ENCODE measurements at places on chromosomes 3 and 15.

- no peak for DNase-seq
Observed at GRCh38 chr3:172137287-172138192, 98.2 kb downstream of the FNDC3B start.

DNA sequence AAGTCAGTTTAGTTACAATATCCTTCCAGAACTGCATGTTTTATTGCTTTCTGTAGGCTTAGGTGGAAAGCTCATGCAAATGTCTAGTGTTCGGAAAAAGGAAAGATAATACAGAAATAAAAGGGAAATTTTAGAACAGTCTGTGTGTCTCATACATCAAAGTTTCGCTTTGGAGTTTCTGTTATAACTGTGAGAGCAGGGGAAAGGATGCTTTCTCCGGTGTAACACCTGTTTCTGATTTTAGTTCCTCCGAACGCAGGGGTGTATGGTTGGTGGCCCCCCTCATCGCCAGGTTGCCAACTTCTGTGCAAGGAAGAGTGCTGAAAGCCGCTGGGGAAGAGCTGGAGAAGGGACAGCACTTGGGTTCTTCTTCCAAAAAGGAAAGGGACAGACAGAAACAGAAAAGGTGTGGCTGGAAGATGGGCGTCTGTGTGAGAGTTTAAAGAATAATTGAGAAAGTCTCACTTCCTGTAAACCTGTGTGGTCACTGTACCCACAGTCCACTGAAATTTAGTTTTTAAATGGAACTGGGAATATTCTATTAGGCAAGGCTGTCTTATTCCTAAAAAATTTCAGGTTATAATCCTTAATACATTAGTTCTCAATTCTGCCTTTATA is 6.7 kb downstream of the P2RY12 start:
- no peak for DNase-seq

DNA sequence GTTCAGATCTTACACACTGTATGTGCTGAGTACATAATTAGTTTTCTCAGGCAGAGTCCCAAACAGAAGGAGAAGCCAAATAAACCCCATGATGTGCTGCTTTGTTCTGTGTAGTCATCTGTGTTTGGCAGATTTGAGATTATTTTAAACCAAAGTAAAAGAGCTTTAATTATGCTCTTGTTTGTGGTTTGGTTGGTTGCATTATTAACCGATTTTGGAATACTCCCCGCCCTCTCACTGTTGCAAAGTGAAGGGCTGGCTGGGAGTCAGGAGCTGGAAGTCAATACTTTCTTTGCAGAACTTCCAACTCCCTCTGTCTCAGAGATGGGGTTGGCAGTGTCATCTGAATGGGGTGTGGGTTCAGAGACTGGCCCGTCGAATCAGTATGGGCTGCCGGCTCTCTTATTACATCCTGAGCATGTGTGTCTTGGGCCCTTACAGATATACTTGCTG is 34.4 kb downstream of the SLCO3A1 start:
- DNase-seq: no peak

GRCh38 chr15:45187894-45188830 is at the start of gene SHF:
SHF (minus strand) TSS chr15:45187966; CDS start chr15:45187951, 15 bp downstream.
- DNase-seq: peak; percentile 17

DNA sequence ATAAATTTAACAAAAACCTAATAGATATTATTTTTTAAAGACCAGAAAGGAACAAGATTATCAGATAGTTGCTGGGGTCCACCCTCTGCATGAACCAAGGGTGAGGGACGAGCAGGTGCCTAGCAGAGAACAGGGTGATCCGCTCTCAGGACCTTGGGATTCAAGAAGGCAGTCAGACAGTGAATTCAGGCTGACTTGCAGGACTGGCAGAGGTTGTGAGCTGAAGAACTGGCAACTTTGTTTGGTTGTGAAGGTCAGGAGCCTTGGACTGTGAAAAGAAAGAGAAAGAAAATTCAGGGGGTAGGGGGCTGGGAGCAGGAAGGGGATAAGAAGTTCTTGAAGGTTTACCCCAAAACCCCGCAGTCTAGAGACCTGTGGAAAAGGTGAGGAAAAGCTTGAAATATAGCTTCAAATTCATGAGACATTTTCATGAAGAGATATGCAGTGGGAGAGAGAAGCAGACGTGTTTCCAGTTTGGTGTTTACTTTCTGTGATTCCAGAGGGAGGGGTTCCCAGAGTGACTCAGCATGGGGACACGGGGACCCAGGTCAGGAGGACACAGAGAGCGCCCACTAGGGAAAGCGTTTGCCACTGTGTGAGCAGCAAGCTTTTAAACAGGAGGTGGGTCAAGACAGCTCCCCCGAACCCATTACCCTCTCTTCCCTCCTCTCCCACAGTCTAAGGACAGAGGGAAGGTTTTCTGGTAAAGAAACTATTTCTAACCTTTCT is 217.2 kb upstream of the UMPS start:
- no peak for DNase-seq

- no peak for DNase-seq
Observed at GRCh38 chr15:66071921-66072295, 181.6 kb downstream of the MEGF11 start.

- no peak for DNase-seq
Observed at GRCh38 chr15:82113106-82113715, 67.4 kb upstream of the MEX3B start.

GRCh38 chr3:141407825-141408224 is 39.5 kb downstream of the ZBTB38 start:
- no peak for DNase-seq

- DNase-seq: no peak
Observed at GRCh38 chr15:67691450-67691849, 133.9 kb upstream of the SKOR1 start.

- DNase-seq: no peak
Observed at GRCh38 chr3:183266454-183266853, 13.4 kb downstream of the B3GNT5 start.

- no peak for DNase-seq
Observed at GRCh38 chr15:27936164-27936563, 163.0 kb downstream of the OCA2 start.

DNA sequence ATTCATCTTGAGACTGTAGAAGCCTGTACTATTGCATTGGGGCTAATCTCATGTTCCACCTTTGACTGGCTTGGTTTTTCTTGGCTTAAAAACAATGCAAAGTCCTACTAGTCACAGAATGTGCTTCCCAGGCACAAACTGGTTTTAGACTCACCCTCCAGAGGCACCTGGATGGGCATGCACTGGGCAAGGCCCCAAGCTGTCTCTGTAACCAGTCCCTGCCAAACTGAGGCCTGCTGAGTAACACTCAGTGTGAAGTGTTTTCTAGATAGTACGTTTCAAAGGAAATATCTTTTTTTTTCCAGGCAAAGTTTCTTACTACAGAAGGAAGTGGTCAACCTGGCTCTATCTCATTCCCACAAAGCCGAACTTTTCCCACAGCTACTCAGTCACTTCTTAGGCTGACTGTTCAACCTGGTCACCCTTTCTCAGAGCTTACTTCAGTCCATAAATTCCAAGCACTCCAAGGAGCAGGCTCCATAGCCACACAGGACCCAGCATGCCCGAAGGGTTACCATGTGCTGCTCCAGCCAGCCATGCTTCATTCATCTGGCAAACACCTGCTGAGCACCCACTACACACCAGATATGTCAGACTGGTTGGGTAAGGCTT is 57.4 kb downstream of the NPTN start:
- no peak for DNase-seq

GRCh38 chr3:8562081-8562595 is 60.5 kb downstream of the LMCD1 start:
- DNase-seq: no peak

- no peak for DNase-seq
Observed at GRCh38 chr3:77042882-77043281, 3.0 kb downstream of the ROBO2 start.

DNA sequence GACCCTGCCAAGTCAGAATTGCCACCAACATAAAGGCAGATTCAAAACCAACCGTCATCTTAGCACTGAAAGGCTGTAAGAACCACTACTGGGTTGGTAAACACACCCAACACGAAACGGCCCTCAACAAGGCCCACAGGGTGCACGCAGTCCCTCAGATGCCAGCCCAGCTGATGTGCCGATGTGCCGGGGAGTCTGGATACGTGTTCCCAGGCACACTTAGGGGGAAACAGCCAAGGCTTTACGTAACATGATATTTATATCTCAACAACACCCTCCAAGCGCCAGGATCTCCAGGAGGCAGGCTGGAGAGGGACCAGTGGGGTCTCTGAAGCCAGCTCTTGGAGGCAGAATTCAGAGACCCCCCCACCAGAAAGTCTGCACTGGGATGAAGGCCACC is 14.2 kb downstream of the POC1A start:
- DNase-seq: no peak

- DNase-seq: peak; percentile 39
Observed at GRCh38 chr3:173584093-173584837, 186.7 kb downstream of the NLGN1 start.

DNA sequence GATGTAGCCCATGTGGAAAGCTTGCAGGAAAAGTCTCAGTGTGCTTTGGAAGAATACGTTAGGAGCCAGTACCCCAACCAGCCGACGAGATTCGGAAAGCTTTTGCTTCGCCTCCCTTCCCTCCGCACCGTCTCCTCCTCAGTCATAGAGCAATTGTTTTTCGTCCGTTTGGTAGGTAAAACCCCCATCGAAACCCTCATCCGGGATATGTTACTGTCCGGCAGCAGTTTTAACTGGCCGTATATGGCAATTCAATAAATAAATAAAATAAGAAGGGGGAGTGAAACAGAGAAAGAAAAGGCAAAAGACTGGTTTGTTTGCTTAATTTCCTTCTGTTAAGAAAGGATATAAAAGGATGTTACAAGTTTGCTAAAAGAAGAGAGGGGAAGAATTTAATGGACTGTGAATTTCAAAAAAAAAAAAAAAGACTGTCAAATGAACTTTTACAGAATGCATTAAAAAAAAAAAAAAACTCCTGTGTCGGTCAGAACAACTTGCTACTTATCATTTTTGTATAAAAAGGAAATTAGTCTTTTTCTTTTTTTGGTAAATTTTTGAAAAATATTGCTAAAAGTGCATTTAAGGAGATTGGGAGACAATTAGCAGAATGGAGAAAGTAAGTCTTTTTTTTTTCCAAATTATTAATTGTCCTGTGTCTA is 7.0 kb downstream of the NR2F2 start:
- no peak for DNase-seq

DNA sequence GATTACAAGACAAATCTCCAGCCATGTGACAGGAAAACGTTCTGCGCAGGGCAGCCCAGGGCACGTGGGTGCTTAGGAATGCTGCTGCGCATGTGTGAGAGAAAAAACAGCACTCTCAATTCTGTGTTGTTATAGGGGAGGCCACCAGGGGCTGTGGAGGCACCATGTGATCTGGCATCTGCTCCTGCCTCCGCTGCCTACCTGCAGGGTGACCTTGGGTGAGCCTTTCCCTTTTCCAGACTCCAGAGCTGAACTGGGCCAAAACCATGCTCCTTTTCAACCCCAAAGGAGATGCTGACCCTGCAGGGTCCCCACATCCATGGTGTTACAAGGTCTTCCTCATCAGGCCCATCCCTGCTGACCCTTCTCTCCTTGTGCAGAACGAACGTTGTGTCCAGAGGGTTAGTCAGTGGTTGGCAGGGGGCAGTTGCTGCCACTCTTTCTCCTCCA is 81.5 kb upstream of the RASGRF1 start:
- peak; percentile 17 for DNase-seq

DNA sequence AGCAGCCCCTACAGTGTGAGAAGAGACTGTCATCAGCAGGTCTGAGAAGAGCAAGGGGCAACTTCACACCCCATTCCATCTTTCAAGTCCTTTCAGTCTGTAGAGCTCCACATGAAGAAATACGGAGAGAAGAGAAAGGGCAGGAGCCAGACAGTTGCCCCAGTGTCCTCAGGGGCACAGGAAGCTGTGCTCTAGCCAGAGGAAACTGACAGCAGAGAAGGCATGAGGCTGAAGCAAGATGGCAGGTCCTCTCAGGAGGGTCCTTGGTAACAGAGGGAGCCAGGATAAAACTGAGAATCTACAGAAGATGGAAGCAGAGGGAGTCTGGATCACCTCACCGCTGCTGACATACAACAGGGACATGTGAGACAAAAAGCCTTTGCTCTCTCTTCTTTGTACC is 47.3 kb downstream of the PLCH1 start:
- no peak for DNase-seq

GRCh38 chr3:56424336-56424735 is 43.9 kb downstream of the ERC2 start:
- DNase-seq: peak; percentile 80

- DNase-seq: peak; percentile 31
Observed at GRCh38 chr3:101828691-101829436, 20.4 kb upstream of the NFKBIZ start.

DNA sequence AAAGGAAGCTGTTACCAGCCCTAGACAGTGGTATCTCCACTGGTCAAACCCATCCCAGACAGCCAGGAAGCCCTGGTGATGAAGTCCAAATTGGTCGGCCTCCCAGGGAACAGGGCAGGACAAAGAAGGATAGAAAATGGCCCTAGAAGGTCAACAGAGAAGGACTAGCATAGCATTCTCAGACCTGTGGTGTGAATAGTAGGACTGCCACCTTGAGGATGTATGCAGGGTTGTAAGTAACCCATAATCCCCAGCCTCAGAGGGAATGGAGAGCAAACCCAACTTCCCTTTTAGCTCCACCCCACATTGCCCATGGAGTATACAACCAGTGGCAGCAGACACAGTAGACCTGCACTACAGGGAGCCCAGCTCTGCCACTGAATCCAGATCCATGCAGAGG is 68.6 kb upstream of the EIF1B start:
- DNase-seq: no peak

GRCh38 chr3:38027466-38028465 is 1.7 kb downstream of the PLCD1 start:
- no peak for DNase-seq

- DNase-seq: no peak
Observed at GRCh38 chr15:73264881-73265280, 103.9 kb downstream of the HCN4 start.

DNA sequence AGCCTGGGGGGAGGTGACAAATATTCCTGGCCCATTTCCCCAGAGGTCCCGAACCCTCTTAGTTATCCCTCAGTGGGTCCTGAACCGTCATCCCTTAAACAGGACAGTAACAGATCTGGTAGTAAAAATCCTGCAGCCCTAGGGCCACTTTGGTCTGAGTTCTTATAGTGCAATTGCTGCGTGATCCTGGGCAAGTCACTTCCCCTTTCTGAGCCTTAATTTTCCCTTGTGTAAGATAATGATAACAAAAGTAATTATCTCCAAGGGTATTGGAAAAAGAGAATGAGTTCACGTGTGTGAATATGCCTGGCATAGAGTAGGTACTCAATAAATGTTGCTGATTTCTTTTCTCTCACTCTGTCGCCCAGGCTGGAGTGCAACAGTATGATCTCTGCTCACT is 2.9 kb upstream of the JAGN1 start:
- DNase-seq: no peak

GRCh38 chr15:28913171-28913765 is 27.5 kb downstream of the APBA2 start:
- no peak for DNase-seq

GRCh38 chr15:33678602-33679001 is 289.7 kb upstream of the CHRM5 start:
- DNase-seq: no peak

- no peak for DNase-seq
Observed at GRCh38 chr15:43981576-43981975, 154.8 kb downstream of the WDR76 start.

GRCh38 chr15:77228828-77229227 is 157.9 kb upstream of the TSPAN3 start:
- no peak for DNase-seq
